ENCODE measurements at places on chromosomes 1 and 21.

DNA sequence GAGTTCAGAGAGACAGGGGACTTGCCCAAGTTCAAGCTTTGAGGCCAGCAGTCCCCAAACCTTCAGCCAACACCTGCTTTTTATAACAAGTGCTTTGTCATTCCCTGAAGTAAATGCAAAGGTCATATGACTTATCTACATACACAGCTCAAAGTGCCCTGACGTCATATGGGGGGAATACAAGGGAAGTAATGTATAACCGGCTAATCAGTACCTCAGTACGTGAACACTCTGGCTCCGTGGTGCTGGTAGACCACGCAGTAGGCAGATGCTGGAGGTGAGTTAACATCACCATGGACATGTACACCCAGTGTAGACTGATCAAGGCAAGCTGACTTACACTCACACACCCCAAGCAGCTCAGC, 60.0 kb downstream of the BACE2 start:
- no peak for DNase-seq

DNA sequence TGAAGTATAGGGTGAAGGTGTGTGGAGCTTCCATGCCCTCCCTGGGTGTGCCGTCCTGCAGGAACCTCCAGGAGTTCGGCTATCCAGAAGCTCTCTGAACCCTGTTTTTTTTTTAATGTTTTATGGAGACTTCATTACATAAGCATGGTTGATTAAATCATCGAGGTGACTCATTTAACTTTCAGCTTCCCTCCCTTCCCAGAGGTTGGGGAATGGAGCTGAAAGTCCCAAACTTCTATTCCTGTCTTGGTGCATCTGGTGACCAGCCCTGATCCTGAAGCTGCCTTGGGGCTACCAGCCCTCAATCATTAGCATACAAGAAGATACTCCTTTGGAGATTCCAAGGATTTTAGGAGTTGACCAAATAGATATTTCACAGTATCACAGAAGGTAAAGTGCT, 9.5 kb downstream of the RRP15 start:
- no peak for DNase-seq

DNA sequence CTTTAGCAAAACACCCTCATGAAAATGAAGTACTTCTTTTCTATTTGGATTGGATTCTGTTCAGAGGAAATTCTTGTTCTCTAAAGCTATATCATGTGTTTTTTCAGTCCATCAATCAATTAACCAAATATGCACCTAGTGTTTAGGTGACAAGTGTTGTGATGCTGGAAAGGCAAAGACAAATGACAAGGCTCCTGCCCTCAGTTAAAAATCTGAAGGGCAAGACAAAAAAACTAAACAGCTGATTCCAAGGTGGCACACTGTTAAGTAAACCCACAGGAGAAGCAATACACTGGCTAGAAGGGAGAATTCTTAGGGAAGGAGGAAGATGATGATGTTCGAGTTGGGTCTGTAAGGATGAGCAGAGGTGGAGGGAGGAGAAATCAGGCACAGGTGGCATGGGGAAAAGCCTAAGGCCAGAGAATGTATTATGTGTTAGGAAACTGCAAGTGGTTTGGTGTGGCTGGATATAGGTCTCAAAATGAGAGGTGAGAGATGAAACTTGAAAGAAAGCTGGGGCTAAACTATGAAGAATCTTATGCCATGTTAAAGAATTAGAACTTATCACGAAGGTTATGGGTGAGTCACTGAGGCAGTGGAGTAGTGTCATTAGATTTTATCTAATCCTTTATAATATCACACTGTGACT, 51.8 kb upstream of the GFI1 start:
- no peak for DNase-seq

DNA sequence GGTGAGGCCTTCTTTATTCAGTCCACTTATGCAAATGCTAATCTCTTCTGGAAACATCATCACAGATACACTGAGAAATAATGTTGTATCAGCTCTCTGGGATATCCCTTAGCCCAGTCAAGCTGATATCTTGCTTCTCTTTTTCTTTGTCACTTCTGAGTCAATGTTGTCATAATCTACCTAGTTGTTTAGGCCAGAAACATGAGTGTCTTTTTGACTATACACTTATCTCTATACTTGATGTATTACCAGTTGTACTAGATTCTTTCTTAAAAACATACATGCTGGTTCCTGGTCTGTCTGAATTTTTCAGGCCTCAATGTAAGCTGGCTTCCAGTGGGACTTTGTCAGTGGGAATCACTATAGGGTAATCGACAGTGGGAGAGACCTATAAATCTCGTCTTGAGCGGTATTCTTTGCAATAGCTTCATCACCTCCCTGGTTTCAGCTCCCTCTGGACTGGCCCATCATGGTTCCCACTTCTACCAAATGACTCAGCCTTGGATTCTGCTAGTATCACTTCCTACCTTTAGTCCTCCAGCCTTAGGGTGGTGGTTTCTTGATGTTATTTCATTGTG, 135.2 kb upstream of the CYYR1 start:
- no peak for DNase-seq

- DNase-seq: no peak
Observed at GRCh38 chr1:97758541-97759057, 162.2 kb downstream of the DPYD start.

DNA sequence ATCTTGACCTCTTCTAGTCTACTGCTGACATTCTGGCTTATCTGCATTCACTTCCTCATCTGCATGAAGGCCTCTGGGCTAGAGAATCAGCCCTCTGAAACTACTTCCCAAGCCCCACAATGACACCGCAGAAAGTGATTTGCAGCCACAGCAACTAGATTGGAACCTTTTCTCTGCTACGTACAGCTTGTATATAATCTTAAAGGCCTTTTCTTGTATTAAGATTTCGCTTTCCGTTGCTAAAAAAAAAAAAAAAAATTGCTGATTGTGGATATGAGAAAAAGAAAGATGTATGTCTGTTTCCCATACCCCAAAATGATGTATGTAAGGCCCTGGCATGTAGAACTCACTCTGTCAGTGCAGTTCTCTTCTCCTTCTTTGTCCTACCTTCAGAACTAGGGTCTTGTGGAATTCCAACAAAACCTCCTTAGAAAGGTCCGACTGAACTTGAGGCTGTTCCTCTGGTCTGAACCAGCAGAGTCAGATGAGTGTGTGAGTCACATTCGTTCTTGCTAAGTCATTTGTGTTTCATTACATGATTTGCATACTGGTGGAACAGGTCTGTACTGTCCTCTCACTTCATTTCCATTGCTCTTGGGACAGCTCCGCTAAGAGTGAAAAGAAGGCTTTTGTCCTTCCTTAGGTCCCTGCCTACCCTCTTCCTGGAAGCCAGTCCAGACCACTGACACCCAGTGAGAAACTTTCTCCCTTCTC, 62.7 kb downstream of the PLPP3 start:
- no peak for DNase-seq

GRCh38 chr21:29390778-29391177, 92.1 kb downstream of the BACH1 start:
- no peak for DNase-seq

- no peak for DNase-seq
Observed at GRCh38 chr1:15452866-15453571, 3.5 kb upstream of the CELA2A start.

- DNase-seq: no peak
Observed at GRCh38 chr1:158819461-158820443, 11.4 kb upstream of the MNDA start.

GRCh38 chr1:12411098-12411497, 181.3 kb downstream of the VPS13D start:
- DNase-seq: no peak

DNA sequence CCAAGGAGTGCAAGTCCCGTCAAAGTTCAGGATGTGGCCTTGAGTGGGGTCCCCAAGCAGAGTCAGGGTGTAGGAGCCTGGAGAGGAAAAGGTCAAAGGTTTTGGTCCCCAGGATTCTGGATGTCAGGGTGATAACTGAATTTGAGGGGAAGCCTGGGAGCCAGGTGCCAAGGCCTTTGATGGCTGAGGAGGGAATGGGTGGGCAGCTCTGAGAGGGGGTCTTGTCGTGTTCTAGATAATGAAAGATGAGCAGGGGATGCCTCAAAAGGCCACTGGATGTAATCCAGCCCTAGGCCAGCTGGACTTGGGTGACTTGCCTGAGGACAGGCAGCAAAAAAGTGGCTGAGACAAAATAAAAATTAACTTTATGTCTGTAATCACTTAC, 27.5 kb upstream of the KCNA2 start:
- no peak for DNase-seq

DNA sequence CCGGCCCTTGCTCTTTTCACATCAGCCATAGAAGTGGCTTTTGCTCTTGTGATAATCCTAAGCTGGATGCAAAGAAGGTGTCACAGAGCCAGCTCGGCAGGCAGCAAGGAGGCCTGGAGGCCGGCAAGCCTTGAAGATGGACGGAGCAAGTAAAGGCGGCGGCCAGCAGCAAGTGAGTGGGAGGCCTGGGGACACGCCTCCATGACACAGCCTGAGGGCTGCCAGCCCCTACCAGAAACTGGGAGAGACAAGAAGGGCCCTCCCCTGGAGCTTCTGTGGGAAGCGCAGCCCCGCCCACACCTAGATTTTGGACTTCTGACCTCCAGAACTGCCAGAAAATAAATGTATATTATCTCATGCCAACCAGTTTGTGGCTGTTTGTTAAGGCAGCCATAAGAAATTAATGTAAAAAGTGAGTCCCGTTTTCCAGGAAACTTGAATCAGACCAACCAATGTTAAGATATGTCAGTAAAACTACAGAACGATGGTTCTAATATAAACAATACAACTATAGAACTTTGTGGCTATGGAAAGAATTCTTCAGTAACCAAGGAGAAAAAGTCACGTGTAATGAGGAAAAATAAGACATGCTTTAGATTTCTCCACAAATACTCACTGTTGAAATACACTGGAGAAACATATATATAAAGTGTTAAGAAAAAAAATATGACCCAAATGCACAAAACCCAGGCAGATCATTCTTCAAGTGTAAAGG, 49.9 kb downstream of the BACE2 start:
- no peak for DNase-seq

GRCh38 chr1:86756062-86756406, 51.7 kb downstream of the SH3GLB1 start:
- DNase-seq: no peak

GRCh38 chr1:32816676-32817158, 441 bp downstream of the YARS1 start:
- DNase-seq: no peak

DNA sequence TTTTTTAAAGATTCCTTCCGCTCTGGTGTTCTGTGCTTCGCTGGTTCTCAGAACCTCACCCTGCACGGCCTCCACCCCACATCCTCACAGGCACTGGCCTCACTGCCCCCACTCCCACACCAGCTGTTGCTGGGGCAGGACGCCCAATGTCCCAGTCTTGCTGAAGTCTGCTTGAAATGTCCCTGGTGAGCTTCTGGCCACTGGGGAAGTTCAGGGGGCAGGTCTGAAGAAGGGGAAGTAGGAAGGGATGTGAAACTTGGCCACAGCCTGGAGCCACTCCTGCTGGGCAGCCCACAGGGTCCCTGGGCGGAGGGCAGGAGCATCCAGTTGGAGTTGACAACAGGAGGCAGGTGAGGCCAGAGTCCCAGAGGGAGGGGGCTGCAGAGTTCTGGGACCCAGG, at the start of gene C1QA:
Gene C1QA (plus strand): TSS at position 276 of the 400 bp plus-strand sequence. CDS start 989 bp downstream, outside the sequence.
- no peak for DNase-seq

- DNase-seq: no peak
Observed at GRCh38 chr1:55955016-55955621, 624.2 kb downstream of the PLPP3 start.
